ENCODE measurements at places on chromosomes 7 and 10. TPM values are rescaled to one million over a fixed set of nuclear protein-coding genes. Genes with fewer than 3 reads are reported as not detected.

GRCh38 chr7:69839782-69840181, 241.5 kb downstream of the AUTS2 start:
- DNase-seq = no peak

GRCh38 chr10:21160116-21160515, 263.0 kb upstream of the NEBL start:
- DNase-seq = no peak

The VSTM4 gene
- 0.10 TPM for total RNA-seq

GRCh38 chr10:34347131-34347530, 468.0 kb downstream of the PARD3 start:
- no peak for DNase-seq

The PAX4 gene
- not detected for total RNA-seq

The MMD2 gene
- total RNA-seq = not detected

The SPDYE11 gene
- not detected for total RNA-seq

The NEUROG3 gene
- 0.23 TPM for total RNA-seq

GRCh38 chr7:36287371-36288241, 102.1 kb upstream of the ANLN start:
- DNase-seq = peak; percentile 60

The PRKAR2B gene
- total RNA-seq = 0.50 TPM

DNA sequence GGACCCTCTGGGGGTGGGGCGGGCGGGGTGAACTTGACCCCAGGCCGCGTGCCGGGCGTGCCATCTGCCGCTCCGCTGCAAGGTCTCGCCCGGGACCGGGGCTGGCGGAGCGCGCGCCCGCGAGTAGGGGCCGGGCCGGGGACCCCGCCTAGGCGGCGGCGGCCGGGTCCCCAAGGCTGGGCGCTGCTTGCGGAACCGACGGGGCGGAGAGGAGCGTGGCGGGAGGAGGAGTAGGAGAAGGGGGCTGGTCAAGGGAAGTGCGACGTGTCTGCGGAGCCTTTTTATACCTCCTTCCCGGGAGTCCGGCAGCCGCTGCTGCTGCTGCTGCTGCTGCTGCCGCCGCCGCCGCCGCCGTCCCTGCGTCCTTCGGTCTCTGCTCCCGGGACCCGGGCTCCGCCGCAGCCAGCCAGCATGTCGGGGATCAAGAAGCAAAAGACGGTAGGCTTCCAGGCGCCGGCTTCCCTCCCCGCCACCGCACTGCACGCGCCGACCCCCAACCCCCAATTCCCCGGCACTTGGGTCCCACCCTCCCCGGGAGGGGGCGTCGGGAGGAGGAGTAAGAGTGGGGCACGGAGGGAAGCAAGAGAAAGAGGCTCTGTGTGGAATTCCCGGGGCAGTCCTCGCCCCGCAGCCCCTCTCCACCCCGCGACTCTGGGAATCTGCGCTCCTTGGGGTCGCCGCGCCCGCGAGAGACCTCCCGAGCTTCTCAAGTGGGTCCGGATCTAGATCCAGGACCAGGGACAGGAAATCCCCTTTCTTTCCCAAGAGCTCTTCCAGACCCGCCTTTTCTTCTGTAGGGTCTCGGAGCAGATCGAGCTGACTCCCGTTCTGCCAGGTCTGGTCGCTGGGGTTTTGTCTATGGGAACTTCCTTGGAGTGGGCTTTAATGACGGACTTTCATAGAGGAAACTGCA, at the start of gene PAPSS2:
TSS of gene PAPSS2 (plus strand) at position 308 of the 913 bp plus-strand sequence. CDS start at position 412, 104 bp downstream.
- DNase-seq = no peak

DNA sequence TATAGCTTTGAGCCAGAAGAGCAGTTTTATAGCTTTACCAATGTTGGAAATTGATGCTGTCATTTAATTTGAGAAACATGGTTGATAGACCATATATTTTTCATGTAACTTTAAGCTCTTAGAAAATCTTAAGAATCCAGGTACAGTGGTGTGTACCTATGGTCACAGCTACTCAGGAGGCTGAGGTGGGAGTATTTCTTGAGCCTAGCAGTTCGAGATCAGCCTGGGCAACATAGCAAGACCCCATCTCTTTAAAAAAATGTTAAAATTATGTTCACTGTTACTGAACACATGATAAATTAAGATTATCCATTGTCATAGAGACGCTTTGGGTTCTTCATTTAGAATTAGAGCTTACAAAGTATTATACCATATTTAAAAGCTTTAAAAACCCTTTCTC, 18.2 kb downstream of the REEP3 start:
- no peak for DNase-seq

- DNase-seq = no peak
These were observed 1079.6 kb upstream of the C7orf33 start for GRCh38 chr7:147510923-147511322.

The MUC3A gene
- 0.20 TPM for total RNA-seq

The NKX1-2 gene
- total RNA-seq = not detected

DNA sequence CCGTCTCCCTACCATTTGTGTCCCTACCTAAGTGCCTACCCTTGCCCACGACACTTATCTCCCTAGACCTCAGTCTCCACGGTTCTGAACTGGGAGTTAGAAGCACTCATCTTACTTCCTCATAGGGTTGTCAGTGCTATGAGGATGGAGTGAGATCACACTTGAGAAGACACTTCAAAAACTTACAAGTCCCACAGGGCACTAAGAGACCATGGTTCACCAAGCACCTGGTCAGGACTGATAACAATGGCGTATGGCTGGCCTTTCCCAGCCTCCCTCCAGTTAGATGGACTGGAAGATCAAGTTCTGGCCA, 43.2 kb downstream of the KCNMA1 start:
- DNase-seq = no peak

DNA sequence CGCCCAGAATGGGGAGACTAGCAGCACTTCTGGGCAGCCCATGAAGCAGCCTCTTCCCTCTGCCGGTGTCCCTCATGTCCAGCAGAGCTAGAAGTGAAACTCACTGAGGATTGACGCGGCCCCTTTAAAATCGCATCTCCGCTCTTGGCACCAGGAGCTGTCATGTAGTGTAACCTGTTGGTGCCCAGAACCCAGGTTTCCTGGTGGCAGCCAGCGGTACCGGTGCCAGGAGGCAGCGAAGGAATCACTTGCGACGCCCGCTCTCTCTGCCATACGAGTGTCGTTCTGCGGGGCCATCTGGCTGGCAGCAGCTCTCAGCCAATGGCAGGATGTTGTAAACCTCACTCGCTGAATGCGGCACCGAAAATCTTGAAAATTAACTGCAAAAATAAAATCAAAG, 82.7 kb downstream of the CUX1 start:
- DNase-seq = no peak

- DNase-seq = no peak
These were observed 636.8 kb downstream of the PHTF2 start for GRCh38 chr7:78435355-78435754.

The MNX1 gene
- not detected for total RNA-seq

DNA sequence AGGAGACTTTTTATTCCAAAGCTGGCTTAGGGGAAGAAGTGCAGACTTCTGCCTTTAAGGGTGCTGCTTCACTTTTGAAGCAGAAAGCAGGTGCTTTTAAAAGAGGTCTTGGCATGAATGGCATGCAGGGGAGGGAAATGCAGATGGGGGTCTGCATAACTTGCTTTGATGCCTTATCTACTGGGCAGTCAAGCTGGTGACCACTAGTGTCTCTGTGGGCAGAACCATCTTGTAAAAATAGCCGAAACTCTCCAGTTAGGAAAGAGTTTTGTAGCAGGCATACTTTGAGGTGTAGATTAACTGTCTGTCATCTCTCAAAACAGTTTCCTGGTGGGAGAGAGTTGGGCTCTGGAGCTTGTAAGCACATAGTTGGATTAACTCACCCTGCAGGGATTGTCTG, 9.9 kb upstream of the CTNNA3 start:
- no peak for DNase-seq

- DNase-seq = no peak
These were observed 312.8 kb upstream of the ZMIZ1 start for GRCh38 chr10:78755877-78756455.

DNA sequence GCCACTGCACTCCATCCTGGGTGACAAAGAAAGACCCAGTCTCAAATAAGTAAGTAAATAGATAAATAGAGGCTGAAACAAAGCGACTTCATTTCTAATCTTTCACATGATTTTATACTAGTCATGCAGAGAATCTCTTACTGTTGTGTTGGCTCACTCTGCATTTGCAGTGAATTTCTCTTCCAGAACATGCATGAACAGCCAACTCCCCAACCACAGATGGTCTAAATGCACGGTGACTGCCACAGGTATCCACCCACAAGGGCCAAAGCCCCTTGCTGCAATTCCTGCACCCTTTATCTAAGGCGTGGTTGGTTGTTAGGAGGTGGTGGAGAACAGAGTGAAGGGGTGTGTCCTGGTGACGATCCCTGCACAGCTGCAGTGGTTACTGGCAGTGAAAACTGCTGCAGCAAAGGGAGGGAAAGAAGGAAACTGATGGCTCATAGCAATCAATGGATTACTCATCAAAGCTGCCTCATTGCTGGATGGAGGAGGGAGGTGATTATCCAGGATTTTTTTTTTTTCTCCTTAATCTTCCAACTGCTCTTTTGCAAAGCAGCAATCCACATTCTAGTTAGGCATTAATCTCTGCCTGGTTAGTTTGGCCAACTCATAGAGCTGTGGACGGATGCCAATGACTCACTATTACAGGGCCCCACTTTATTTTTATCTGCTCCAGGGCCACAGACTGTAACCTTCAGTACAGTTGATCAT, 50.6 kb downstream of the PRTFDC1 start:
- no peak for DNase-seq

GRCh38 chr7:80885757-80886156, 33.1 kb downstream of the SEMA3C start:
- no peak for DNase-seq

The SORCS1 gene
- total RNA-seq = not detected

GRCh38 chr7:66634816-66635215, 6.1 kb downstream of the KCTD7 start:
- DNase-seq = no peak

The PRSS37 gene
- not detected for total RNA-seq

DNA sequence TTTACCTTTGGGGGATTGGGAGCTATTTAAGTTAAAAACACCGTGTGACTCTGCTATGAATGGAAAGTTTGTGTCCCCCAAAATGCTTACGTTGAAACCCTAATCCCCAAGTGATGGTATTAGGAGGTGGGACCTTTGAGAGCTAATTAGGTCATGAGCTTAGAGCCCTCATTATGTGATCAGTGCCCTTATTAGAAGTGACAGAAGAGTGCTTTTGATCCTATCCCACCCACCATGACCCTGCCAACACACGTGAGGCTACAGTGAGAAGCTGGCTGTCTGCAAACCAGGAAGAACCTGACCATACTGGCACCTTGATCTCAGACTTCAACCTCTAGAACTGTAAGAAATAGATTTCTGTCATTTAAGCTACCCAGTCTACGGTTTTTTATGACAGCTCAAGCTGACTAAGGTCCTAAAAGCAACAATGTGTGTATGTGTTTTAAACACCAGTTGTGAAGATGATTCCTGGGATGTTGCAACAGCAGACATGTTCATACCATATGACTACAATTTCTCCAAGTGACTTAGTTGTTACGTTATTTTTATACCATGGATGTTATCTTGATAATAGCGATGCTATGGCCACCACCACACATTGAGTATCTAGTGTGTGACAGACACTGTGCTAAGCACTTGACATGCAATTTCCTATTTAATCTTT, 124.4 kb downstream of the PIP4K2A start:
- no peak for DNase-seq

DNA sequence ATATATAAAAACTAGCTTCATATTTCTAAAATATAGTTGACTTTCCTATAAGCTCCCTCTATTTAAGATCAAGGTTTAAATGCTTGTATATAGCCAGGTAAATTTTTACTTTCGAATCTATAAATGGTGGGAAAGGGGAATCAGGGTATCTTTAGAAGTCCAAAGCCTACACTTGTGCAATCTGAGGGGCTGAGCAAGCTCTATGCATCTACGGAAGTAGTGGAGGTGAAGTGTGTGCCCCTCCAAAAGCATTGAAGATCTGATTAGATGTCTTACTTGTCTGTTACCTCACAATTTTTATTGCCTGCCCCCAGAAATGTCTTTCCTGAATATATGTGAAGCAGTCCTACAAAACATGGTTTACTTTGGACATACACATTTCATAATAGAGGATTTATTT, 1.6 kb downstream of the AKAP9 start:
- DNase-seq = no peak

The TAC1 gene
- not detected for total RNA-seq

GRCh38 chr10:88944813-88945212, 7.8 kb downstream of the ACTA2 start:
- no peak for DNase-seq

DNA sequence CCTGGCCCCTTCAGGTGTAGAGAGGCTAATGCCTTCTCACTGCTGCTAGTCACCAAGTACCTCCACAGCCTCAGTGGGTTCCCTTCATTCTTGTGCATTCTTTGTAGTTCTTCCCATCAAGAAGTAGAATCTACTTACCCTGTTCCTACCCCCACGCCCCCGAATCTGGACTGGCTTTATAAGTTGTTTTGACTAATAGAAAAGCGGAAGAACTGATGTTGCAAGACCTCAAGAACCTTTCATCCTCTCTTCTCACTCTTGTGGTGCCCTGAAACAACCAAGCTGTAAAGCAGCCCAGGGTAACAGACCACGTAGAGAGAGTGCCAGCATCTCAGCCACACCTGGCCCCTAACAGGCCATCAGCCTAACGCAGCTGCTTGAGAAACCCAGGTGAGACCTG, 23.2 kb upstream of the LAMB1 start:
- no peak for DNase-seq

GRCh38 chr10:110446954-110447608, 50.6 kb upstream of the DUSP5 start:
- no peak for DNase-seq

The GJD4 gene
- total RNA-seq = not detected

- no peak for DNase-seq
These were observed 32.8 kb downstream of the CPED1 start for GRCh38 chr7:121020989-121021969.

DNA sequence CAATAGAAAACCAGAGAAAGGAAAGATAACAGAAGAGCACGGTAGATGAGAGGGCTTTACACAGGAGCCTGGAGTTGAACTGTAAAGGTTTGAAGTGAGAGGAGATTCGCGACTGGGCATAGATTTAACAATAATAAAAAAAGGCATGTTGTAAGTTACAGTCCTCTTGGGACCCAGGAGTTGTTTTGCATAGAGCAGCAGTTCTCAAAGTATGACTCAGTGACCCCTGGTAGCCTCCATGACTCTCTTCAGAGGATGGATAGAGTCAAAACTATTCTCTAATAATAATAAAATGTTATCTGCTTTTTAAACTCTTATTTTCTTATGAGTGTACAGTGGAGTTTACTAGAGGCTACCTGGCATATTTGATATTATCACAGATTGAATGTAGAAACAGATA, 262.3 kb downstream of the SORCS3 start:
- DNase-seq = no peak

The INPP5F gene
- total RNA-seq = 15.0 TPM
